NCI-H526 treated with DMSO at 0.1 percent for 48 hours (cell line): ENCODE measurements at places on chromosomes 12 and 14.
A peak's percentile ranks its signal among the peaks of the same experiment; 100 is the strongest.

- DNase-seq: no peak
Observed at GRCh38 chr12:91059211-91059610, 1.4 kb upstream of the KERA start.

GRCh38 chr12:49428793-49429192 is 61.5 kb downstream of the SPATS2 start:
- no peak for DNase-seq

DNA sequence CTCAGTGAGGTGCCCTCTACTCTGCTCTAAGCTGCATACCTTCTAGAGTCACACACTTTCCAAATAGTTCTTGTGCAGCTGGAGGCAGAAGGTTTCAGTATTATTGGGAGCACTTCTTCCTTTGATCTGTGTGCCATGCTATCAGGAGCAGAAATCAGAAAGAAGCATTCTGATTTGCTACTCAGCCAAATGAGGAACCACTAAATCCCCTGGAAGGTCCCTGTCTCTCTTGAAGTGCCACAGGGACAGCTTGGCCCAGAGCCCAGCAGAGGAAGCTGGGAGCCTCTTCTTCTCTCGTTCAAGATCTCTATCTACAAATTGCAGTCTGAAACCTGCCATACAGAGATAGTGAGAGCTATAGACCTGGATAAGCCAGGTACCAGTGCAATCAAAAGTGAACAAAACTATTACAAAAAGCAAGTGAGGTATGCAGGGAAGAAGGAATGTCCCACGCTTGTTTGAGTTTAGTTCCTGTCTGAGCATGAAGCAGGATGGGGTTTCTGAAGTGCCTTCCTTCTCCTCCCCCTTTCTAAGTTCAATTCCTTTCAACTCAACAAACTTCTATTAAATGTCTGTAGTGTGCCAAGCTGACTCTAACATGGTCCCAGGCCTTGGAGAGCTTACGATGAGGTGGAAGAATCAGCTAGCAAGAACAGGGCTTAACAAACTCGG is 100.9 kb upstream of the PARP11 start:
- no peak for DNase-seq

DNA sequence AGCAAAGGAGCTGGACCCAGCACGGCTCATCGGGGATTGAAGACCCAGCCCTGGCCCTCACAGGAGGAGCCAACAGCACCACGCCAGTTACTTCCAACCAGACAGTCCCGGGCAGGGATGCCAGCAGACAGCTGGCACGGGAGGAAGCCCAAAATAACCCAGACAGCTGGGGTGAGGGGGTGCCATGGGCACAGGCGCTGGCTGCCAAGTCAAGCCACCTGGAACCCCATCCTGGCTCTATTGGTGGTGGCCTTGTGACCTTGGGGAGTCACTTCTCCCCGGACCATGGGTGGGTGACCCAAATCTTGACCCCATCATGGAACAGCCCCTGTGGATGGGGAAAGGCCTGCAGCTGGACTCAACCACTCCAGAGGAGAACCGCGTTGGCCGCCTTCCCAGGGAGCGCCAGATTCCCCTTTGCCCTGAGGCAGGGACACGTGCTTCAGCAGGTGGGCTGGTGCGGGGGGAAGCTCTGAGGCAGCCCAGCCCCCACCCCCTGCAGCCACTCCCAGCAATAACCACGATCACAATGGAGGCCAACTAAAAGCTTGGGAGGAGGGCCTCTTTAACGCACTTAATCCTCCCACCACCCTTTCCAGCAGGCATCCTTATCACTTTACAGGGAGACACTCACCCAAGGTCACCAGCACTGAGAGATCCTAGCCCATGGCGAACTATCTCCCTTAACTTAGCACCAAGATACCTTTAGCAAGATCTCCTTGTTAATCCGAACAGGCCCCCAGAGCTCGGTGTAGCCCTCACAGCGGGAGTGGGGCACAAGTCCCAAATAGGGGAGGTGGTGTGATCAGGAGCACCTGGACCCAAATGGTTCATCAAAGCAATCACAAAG is 4.7 kb upstream of the RHOF start:
- DNase-seq: peak; percentile 56

- no peak for DNase-seq
Observed at GRCh38 chr12:116922194-116922897, 11.6 kb downstream of the FBXW8 start.

DNA sequence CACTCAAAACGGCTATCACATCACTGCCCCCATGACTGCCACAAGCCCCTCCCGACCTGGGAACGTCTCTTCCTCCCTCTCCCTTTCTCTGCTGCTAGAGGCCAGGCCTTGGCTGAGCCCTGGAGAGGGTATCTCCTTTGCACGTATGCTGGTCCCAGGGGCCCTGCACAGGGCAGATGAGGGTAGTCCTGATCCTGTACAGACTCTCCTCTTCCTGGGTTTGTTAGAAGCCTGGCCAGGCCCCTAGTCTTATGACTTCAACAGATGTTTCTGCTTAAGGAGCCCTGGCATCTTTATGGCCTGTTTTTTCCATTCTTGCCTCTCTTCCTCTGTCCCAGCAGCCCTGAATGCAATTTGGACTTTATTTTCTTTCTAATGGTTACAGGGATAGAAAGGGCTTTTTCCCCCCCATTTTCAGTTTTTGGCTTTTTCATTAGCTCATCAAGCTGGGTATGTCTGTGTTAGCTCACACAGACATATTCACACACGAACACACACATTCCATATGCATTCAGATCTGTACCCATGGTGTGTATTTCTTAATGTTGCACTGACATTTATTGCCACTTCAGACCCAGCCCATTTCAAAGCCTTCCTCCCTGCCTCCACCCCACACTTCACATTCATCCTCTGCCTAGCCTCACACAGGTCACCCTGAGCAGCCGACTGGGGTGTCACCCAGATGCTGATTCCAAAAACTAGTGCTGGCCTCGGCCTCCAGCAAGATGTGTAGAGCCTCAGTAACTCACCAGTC is 203.2 kb downstream of the ZFP36L1 start:
- no peak for DNase-seq

DNA sequence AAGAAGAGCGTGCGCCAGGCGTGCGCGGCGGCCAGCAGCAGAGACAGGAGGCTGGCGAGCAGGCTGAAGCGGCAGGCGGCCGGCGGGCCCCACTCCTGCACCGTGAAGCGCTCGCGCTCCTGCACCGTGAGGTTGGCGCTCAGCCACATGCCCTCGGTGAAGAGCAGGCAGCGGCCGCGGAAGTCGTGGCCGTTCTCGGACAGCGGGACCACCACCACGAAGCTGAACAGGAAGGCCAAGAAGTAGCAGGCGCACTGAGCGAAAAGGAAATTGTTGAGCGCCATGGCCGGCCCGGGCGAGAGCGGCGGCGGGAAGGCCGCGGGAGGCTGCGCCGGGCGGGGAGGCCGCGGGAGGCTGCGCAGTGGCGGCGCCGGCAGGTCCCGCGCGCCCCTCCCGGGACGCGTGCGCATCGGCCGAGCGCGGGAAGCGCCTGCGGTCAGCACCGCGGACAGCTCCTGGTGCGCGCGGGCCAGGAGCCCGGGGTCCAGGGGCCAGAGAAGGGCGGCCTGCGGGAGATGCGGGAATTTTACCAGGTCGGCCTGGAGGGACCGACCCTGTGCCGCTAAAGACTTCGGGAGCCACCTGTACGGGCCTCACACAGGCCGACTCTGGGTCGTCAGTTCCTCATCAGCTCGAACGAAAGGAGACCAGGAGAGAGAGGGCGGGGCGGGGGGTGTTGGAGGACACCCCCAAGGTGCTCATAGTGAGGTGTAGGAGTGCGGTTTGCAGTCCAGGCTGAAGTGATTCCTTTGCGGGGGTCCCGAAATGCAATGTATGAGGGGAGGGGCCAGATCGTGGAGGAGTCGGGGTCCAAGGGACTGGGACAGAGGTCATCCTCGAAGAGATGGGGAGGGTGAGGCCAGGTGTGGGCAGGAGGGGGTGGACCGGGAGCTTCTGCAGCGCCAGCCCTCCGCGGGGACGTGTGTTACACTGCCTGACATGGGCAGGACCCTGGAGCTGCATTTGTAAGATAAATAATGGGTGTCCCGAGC is at the start of gene TMEM179:
TMEM179 (minus strand) TSS at position 315 of the 992 bp plus-strand sequence; CDS start at position 284, 31 bp downstream.
- no peak for DNase-seq

DNA sequence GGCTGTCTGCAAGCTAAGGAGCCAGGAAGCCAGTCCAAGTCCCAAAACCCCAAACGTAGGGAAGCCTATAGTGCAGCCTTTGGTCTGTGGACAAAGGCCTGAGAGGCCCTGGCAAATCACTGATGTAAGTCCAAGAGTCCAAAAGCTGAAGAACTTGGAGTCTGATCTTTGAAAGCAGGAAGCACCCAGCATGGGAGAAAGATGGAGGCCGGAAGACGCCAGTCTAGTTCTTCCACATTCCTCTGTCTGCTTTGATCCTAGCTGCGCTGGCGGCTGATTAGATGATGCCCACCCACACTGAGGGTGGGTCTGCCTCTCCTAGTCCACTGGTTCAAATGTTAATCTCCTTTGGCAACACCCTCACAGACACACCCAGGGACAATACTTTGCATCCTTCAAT is 58.5 kb downstream of the CAPS2 start:
- DNase-seq: no peak

- DNase-seq: no peak
Observed at GRCh38 chr12:53097207-53097563, 282 bp upstream of the IGFBP6 start.

DNA sequence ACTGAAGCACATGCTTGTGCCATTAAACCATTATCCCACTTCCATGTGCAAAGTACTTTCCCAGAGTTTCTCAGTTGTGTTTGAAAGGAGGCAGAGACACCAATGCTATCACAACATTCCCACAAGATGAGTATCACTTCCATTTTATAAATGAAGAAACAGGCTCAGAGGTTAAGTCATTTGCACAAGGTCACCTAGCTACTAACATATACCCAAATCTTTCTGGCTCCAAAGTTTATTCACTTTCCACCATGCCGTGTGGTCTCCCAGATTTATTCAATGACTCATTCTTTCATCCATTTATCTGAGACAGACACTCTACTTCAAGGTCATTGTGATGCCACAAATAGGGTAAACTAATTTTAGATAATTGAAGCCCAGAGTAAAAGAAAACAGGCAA is 9.4 kb downstream of the ART4 start:
- DNase-seq: no peak

GRCh38 chr12:48302161-48302911 is 48.4 kb downstream of the ZNF641 start:
- DNase-seq: no peak

- no peak for DNase-seq
Observed at GRCh38 chr12:48175613-48176416, 7.6 kb upstream of the CCDC184 start.

GRCh38 chr14:99484106-99484505 is 2.9 kb downstream of the CCNK start:
- DNase-seq: no peak

DNA sequence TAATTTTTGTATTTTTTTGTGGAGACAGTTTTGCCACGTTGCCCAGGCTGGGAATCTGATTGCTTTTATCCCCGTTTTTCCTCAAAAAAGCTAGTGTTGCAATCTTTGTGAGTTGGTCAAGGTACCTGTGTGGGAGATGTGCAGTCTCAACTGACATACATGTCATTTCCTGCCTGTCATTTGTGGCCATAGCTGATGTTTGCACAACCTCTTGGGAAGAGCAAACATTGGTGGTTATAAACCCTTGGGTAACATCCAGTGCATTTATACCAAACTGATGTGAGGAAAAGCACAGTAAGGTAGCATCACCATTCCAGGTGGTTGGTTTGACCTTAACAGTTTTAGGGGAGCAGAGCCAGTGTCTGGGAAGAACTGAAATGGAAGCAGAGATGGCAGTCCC is 54.7 kb downstream of the ATG14 start:
- no peak for DNase-seq
